Cardiac fibroblast (primary cell): ENCODE measurements at places on chromosomes 13 and 19.

GRCh38 chr19:1690699-1691307 is 38.4 kb upstream of the TCF3 start:
- DNase-seq, result no peak

GRCh38 chr19:17539238-17540117 is 16.0 kb upstream of the COLGALT1 start:
- peak; percentile 97 for DNase-seq

GRCh38 chr13:69633044-69633443 is 474.6 kb upstream of the ATXN8OS start:
- no peak for DNase-seq

DNA sequence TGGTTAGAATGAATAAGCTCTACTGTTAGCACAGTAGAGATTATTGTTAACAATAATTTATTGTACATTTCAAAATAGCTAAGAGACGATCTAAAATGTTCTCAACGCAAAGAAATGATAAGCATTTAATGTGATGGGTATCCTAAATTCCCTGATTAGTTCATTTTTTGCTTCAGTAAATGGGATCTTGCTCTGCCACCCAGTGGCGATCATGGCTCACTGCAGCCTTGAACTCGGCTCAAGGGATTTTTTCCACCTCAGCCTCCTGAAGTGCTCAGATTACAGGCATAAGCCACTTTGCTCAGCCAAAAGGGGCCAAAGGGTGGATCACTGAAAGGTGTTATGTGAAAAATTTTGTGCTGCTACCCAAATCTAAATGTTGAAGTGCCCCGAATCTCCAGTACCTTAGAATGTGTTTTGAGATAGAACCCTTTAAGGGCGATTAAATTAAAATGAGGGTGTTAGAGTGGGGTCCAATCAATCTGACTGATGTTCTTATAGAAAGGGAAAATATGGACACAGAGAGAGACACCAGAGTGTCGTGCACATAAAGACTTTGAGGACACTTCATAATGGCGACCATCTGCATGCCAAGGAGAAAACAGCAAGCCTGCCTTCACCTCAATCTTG is 31.5 kb upstream of the ZNF766 start:
- DNase-seq, result peak; percentile 76

GRCh38 chr19:19459073-19459472 is 53.6 kb downstream of the GATAD2A start:
- DNase-seq, result peak; percentile 45

- no peak for DNase-seq
These were observed 99.8 kb upstream of the GJB6 start for GRCh38 chr13:20331949-20332348.

GRCh38 chr19:50719566-50719965 is at the start of gene SHANK1:
Gene SHANK1, minus strand, starts transcription at chr19:50719802. Its CDS starts 2,883 bp downstream, at chr19:50716919.
- no peak for DNase-seq

GRCh38 chr13:82947191-82947621 is 935.1 kb downstream of the SLITRK1 start:
- no peak for DNase-seq

- no peak for DNase-seq
These were observed 3.0 kb upstream of the PRR22 start for GRCh38 chr19:5787409-5788182.
